Brain pericyte (primary cell): ENCODE measurements at places on chromosomes 6 and 20.

DNA sequence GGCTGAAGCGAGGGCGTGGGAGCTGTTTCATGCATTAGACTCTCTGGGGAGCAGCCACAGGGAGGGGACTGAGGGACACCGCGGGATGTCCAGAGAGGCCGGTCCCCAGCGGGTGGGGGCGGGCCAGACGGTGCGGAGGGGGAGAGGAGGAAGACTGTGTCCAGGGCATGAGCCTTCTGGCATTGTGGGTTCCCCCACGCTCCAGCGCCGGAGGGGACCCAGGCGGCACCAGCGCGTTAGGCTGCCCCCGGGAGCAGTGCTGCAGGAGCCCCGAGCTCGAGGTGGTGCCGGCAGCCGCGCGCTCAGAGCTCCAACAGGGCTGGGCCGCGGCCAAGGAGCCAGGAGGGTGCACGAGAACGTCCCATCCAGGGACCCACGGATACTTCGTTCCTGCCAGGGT lies 14.4 kb downstream of the SLC22A3 start:
- no peak for DNase-seq

DNA sequence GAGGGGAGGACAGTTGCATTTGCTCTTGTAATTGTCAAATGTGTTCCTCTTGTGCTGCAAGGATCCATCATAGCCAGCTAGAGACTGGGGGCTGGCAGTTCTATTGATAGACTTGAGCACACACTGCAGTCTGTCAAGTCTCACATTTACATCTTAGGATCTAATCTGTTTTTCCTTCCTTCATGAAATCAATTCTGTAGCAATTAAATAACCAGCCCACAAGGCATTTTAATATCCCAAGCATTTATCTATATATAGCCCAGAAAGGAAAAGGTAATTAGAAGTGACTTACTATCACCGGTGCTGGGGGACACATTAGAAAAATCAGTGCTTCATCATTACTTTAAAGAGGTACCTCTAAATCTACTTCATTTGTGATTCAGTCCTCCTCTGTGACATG lies 143.0 kb upstream of the STXBP5 start:
- no peak for DNase-seq

GRCh38 chr20:16929756-16930155 lies 181.6 kb downstream of the OTOR start:
- no peak for DNase-seq

GRCh38 chr6:20058121-20058905 lies 154.0 kb downstream of the MBOAT1 start:
- DNase-seq = no peak

DNA sequence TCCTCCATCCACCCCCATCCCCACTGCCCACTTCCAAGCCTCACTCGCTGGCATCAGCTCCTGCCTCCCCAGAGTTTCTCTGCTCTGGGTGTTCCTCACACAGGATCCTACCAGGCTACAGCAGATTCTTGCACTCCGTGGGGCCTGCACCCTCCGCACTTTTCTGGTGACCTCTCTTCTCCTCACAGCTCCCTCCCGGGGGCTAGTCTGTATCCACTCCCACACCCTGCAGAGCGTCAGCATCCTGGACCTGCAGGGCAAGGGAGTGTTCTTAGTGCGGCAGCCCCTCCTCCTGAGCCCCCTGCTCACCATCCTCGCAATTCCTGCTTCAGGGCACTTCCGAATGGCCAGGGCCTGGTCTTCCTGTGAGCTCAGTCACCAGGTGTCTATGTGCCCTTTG lies 224.2 kb downstream of the DLL1 start:
- no peak for DNase-seq

- no peak for DNase-seq
Observed at GRCh38 chr6:129209355-129209754, 326.4 kb downstream of the LAMA2 start.

- DNase-seq = no peak
Observed at GRCh38 chr20:52812231-52812847, 159.8 kb upstream of the TSHZ2 start.

DNA sequence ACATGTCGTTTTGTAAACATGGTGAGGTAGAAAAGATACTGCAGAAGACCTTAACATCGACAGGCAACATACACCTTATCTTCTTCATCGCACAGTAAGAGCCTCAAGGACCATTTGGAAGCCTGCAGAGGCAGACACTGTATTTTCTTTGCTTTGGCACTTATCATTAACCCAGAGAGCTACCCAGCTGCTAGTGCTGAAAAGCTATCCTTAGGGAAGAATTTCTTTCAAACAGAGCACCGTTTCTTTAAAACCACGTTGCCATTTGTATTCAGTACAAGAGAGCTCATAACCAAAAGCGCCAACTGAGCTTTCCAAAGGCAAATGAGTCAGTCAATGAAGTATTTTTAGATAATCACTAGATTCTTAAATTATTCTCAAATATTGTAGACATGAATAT lies 306.6 kb downstream of the EPM2A start:
- DNase-seq = no peak

DNA sequence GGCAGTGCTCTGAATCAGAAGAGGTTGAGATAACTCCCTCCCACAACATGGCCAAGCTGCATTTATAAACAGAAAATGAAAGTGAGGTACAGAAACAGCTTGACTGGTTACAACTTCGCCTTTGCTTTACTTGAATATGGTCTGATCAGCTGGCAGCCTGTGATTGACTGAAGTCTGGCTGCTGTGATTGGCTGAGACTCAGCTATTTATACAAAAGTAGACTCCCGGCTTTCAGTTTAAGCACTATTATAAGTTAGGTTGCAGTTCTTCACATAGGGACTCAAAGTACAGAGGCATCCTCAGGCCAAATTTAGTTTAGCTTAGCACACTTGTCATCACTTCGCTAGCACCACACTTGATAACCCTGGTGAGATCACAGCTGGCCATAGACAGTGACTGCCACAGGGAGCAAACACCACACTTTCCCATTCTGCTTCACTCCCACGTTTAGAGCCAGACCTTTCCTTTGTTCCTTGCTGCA lies 362.6 kb downstream of the EPM2A start:
- DNase-seq = peak; percentile 2

DNA sequence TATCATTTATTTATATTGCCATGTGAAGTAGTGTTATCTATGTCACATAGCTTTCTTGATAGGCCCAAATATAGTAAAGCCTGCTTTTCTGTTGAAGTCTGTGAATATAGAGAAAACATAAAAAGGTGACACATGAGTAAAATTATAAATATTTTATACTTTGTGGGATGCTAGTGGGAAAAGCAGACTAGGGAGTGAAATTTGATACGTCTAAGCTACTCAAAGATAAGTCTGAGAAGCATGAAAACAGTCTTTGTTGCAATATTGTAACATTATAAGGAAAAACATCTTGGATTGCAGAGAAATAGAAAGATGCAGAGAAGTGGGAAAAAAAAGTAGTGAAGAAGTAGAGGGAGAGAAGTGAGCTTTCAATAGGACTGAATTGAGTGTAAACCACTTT lies 75.4 kb downstream of the ZNF292 start:
- no peak for DNase-seq

GRCh38 chr20:51183451-51183850 lies 160.5 kb upstream of the KCNG1 start:
- no peak for DNase-seq

DNA sequence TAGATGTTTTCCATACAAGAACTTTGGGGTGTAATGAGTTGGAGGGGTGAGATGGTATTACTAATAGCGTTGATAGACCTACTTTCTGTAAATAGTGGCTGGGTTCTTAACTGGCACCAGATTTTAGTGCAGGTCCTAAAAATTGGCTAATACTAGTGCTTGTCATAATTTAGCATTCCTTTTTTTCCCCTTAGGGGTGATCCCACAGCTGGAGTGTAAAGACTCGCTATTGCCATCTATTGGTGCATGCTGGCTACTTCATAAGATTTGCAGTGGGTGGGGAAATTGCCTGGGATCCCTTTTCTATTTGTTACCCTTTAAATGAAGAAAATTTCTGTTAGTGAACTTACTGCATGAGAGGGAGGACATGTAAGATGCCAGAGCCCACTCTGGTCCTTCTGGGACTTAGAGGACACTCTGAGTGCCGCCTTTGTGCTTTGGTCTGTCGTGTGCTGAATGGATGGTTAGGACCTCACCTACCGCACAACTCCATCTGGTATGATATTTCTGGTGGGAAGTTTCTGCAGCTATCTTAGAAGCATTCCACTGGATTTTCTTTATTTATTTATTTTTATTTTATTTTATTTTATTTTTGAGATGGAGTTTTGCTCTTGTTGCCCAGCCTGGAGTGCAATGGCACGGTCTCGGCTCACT lies 195.5 kb downstream of the JARID2 start:
- no peak for DNase-seq

DNA sequence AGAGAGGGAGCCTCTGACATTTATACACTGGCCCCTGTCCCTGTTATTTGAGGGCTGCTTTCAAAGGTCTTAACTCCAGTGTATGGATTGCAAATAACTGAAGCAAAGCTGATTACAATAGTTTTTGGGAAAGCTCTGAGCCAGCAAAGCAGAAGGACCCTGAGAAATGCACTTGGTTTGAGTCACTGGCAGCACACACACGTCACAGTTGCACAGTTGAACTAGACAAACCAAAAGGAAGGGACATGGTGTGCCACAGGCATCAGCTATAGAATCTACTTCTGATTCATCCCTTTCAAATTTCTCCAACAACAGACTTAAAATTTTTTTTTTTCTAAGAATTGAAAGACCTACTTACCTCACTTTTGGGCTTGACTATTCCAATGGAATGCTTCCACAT lies 56.4 kb downstream of the SNRNP48 start:
- no peak for DNase-seq

- no peak for DNase-seq
Observed at GRCh38 chr6:26016245-26016962, 53.8 kb downstream of the TRIM38 start.

GRCh38 chr6:111464184-111464583 lies 18.8 kb downstream of the REV3L start:
- no peak for DNase-seq

GRCh38 chr20:38117635-38118034 lies 47.4 kb downstream of the TGM2 start:
- no peak for DNase-seq

GRCh38 chr6:122995921-122996793 lies at the start of gene CLVS2:
TSS of gene CLVS2 (plus strand) at chr6:122996235. CDS start at chr6:122997778, 1,543 bp downstream.
- no peak for DNase-seq

GRCh38 chr6:69584536-69584912 lies 212.3 kb downstream of the LMBRD1 start:
- DNase-seq = no peak

GRCh38 chr20:8918145-8918544 lies 150.7 kb upstream of the PLCB4 start:
- no peak for DNase-seq

GRCh38 chr6:105646391-105646867 lies 243.5 kb upstream of the PREP start:
- DNase-seq = no peak

DNA sequence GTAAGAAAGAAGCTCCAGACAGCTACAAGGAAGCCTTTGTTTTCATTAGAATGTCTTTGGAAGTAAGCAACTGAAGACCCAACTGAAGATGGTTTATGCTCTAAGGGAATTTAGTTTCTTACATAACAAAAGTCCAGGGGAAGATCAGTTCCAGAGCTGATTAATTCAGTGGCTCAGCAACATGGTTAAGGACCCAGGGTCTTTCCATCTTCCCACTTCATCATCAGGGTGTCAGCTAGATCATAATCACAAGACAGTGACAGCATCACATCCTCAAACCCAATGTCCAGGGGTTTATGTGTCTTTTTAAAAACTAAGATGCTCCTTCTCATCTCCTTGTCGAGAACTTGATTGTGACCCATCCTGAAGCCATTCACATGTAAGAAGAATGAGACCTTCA lies 119.7 kb upstream of the PRDM1 start:
- no peak for DNase-seq

- DNase-seq = no peak
Observed at GRCh38 chr6:55182016-55182650, 7.8 kb downstream of the HCRTR2 start.

DNA sequence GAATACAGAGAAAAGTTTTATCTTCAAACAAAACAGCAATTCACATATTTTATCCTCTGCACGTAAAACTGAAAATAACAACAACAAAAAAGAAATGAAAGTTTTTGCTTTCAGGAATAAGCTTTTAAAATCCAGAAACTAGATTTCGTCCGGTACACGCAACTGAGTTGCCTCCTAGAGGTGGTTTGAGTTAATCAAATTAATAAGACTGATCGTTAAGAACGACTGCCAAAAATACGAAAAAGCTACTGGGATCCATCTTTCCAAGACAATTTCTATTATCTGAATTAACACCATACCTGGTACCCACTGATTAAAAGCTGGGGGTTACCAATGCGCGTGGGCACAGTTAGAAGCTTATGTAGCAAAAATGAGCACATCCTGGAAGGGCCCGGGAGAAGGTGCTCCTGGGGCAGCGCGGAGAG lies 669 bp downstream of the PDCD2 start:
- DNase-seq = no peak

DNA sequence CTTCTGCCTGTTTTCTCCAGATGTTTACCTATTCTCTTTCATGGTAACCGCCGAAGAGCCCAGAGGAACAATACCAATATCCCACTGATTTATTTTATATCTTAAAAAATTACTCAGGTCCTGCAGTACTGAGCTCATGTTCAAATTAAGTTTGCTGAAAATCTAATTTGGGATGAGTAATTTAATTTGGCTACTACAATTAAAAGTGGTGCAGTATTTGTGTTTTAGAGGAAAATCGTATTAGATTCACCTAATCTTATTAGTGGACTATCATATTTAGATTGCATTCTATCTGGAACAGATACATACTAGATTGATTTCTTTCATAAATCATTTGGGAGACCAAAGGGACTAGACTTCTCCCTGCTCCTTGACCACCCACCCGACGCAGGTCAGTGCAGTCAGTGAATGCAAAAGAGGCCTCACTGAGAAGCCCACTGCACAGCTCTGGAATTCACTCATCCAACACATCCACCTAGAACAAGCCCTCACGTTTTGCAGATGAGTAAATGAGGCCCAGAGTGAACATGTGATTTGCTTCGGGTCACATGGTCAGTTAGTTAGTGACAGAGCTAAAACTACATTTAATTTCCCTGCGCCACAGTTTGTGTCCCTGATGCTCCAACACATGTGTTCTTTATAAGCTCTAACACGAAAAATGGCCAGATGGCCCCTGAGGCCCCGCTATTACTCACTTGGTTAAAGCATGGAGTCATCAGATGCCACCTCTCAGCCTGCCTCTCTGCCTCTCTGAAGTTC lies 101.8 kb downstream of the TRERF1 start:
- DNase-seq = no peak

GRCh38 chr6:102553214-102553613 lies 1159.7 kb downstream of the GRIK2 start:
- no peak for DNase-seq

DNA sequence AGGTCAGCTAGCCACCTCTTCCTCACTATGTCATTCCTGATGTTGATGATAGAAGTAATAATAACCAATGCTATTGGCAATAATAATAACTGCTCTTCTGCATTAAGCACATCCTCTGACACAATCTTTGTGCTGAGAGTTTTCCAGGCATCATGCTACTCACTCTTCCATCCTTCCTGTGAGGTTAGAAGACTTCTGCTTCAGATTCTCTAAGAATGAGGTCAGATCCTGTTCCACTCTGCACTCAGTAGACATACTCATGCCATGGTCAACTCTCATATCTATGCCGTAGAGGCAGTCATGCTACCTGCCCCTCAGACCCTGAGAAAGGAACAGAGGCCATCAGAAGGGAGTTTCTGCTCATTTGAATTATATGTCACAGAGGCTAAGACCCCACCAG lies 98.1 kb upstream of the TOP1 start:
- DNase-seq = no peak
